HepG2 (cell line): ENCODE measurements at places on chromosomes 7 and 10. TPM values are rescaled to one million over a fixed set of nuclear protein-coding genes. Genes with fewer than 3 reads are reported as not detected.

The ATOH7 gene
- 0.07 TPM in 1 of 2 replicates, not detected in the other for total RNA-seq

The ZNF746 gene
- total RNA-seq = 8.0 and 8.1 TPM in 2 replicates

DNA sequence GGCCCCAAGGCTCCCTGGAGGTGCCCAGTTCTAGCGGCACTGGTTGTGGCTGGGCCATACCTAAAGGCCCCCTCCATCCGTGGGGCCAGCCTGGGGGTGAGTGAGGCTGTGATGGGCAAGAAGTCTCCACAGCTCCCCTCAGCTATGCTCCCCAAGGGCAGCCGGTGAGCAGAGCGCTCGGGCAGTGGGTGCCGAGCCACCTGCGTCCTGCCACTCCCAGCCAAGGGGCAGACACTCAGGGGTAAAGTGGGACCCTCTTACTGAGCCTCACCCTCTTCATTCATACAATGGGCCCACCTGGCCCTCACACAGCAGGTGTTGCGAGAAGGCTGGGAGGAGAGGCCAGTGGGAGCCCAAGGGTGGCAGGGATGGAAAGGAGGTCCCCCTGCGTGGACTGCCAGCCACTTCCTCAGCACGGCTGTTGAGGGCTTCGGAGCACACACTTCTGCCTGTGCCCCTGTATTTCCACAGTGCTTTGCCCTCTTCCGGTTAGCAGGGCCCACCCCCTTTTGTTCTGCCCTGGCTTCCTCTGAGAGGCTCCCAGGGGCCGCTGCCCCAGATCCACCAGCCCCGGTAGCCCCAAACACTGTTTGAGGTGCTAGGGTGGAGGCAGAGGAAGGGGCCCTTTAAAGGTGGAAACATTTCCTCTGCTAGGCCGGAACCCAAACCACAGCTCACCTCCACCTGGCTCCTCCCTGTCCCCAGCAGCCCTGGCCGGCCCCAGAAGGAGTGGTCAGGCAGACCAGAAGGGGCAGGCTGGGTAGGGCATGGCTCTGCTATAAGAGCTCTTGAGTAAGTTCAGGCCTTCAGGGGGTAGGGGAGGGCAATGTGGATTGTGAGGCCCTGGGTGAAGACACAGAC, 16.4 kb upstream of the C10orf105 start:
- DNase-seq = no peak

DNA sequence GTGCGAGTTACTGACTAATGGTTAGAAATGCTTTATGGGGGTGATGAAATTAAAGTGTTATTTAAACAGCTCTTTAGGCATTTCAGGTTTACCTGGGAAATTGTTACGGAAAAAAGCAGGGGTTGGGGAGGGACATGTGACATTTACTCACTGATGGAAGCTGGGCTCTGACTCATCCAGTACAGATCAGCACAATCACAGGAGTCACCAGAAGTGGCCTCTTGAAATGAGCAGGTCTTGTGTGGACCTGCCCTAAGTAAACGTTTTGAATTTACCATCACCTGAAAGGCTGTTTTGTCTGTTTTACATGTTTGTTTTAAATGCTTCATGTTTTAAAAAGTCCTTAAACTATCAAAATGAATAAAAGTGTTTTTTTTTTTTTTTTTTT, 2.3 kb downstream of the GLRX3 start:
- DNase-seq = peak; percentile 87

GRCh38 chr7:101342892-101343291, 19.8 kb upstream of the COL26A1 start:
- DNase-seq = no peak

DNA sequence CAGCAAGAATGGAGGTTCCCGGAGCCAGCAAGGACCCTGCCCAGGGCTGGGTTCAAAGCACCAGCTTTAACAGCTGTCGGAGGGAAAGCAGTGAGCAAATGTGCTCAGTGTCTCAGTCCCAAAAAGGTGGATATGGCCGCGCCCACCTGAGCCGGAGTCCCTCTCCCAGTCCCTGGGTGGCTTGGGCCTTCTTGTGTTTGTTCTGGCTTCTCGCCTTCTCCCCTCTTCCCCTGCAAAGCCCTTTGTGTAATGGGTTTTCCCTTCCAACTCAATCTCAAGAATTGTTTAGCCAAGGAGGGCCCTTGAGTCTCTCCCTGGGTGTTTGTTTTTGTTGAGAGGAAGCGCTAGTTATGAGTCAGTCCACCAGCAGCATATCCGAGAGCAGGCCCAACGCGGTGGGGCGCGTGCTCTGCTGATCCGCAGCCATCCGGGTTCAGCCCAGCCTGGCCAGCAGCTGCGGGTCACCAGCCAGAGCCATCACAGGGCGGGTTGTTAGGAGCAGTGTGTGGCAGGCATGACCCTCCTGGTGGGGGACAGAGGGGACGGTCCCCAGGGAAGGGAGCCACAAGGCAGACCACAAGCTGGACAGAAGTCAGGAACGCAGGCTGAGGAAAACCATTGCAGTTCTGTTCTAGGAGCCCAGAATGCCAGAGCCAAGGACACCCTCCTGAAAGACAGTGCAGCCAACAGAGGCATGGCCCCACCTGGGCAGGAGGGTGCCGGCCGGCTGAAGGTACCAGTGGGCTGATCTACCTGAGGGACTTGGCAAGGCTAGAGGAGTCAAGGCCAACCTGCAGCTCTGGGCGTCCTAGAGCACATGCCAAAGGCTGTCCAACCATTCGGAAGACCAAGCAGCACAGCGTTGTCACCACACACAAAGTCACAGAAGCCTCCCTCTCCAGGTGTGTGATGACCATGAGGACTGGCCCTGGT, 21.3 kb downstream of the CALML3 start:
- DNase-seq = no peak

DNA sequence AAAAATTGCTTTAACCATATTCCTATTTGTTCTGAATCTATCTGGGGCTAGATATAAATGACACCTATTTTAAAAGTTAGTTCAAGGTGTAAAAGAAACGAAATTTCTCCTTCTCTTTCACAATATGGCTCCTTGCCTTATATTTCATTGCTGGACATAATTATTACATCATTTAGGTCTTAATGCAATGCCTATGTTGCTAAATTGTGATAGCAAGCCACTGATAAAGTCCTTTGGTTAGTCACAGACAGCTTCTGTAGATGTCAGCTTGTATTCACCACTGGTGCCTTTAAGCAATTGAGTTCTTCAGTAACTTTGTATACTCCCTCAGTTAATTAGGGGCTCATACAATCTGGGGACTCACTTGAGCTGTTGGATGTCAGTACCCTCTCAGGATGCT, 1236.6 kb downstream of the GATA3 start:
- DNase-seq = no peak
